Hypothalamus (tissue), 51 donors: ENCODE measurements at places on chromosomes 2 and 18.

DNA sequence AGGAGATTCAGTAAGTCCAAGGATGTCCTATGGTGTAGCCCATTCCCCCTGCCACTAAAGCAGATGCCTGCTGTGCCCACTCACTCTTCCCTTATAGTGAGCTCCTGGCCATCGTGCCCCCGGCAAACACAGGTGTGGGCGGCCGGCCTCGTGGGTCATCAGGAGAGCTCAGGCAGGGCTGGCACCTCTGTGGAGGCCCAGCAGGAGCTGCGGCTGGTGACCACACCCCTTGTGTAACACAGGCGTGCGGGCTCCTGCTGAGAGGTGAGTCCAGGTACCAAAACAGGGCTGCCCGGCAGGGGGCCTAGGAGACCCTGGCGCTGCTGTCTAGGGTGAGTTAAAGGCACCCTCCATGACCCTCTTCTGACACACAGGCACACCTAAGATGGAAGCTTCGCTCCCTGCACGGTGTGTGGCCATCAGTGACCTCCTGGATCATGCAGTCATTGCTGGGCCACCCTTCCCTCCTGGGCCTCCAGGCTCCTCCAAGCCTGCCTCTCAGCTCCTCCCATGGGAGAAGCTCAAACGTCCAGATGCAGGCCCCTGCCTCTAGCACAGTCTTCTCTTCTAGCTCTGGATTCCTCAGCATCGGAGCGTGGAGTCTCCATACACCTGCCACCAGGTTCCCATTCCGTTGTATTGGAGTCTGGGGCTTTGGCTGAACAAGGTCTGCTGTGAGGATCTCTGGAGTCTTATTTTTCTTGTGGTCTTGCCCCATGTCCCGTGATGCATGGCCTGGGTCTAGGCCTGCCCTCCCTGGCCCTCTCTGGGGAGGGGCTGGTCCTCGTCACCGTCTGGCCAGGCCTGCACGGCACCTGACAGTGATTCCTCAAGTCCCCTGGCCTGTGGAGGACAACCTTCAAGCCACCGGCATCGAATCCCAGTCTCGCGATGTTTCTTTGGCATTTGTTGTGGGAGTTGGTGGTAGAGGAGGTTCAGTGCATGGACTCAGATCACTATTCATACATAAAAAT is 246.9 kb downstream of the ACKR3 start:
- no peak for DNase-seq

DNA sequence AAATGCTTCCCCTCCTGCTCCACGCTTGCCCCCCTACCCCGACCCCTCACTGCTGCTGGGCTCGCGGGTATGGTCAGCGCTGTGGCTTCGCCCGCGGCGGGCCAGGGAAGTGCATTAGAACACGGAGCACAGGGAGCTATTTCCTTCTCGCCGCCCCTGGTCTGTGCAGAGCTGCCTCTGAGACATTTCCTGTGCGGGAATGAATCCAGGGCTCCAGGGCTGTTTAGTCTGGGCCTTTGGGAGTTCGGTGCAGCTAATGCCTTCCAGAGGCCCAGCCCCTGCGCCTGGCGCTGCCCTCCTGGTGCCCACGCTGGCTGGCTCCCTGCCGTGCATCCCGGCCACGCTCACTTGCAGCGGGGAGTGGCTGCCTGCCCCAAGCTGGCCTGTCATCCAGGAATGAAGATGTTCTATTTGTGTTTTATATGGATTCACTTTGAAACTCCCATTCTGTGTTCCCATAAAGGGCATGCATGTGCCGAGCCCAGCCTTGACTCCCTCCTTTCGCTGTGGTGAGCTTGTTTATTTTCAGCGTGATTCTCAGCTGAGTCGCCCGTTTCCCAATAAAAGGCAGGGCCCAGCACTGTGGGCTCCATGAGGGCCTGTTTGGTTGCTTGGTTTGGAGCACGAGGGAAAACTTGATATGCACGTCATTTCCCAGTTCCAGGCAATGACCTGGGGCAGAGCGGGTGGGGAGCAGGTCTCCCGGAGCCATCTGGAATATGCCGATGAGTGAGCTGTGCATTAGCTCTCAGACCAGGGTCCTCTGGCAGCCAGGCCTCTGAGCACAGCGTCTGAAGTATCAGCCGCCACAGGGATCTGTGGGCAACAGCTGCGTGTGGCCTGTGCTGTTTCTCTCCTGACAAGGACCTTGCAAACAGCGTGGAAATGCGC is 42.7 kb downstream of the SH3RF3 start:
- no peak for DNase-seq

DNA sequence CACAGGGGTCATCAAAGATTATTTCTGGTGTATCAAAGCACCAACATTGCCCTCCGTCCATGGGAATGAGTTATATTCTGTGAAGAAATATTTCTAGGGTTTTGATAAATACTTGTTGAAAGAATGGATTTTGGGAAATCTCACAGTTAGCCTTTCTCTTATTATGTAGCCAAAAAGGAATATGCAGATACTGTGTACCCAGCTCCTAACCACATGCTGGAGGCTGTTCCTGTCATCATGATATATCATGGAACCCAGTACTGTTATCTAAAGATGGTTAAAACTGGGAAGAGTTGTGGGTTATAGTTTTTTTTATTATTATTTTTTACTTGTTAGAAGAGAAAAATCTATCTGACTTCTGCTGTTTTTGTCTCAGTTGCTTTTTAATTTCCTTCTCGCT is 82.8 kb downstream of the POLE4 start:
- no peak for DNase-seq

GRCh38 chr2:219969508-219969907 is 342.1 kb downstream of the SLC4A3 start:
- no peak for DNase-seq

DNA sequence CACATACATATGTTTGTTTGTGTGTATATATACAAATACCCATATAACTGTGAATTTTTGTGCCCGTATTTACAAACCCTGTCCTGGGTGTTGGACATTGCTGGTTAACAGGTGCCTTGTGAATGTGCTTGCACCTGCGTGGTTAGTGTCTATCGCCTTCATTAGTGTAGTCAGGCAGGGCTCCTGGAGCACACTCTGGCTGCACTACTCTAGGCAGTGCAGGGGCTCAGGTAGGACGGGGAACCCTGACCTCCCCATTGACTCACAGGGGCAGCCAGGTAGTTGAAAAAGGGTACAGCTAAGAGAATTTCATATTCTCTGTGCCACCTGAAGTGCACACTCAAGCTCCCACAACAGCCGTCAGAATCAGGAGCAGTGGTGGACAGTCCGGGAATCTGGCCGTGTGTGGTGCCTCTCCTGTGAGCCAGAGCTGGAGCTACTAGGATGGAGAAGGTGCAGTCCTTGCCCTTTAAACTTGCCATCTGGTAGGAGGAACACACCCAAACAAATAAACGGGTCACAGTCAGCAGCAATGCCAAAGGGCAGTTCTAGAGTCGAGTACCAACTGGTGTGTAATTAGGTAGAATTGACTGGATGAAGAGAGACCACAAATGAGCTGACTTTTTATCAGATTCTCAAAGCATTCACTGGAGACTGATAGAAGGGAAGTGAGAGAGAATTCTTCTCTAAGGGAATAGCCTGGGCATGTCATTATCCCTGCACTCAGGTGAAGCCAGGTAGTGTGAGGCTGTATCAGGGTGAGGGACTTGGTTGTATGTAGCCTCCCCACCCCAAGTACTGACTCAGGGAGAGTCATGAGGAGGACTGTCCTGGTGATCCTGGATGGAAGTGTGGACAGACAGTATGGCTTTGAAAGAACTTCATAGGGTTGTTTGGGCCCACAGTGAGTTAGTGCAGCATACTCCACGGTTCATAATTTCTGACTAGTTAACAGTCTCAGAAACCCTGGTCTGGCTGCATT is 44.1 kb downstream of the FARP2 start:
- no peak for DNase-seq
